ENCODE measurements at places on chromosomes 11 and 22.

- DNase-seq, result peak; percentile 16
These were observed 171.3 kb downstream of the GRIK4 start for GRCh38 chr11:120682866-120683265.

DNA sequence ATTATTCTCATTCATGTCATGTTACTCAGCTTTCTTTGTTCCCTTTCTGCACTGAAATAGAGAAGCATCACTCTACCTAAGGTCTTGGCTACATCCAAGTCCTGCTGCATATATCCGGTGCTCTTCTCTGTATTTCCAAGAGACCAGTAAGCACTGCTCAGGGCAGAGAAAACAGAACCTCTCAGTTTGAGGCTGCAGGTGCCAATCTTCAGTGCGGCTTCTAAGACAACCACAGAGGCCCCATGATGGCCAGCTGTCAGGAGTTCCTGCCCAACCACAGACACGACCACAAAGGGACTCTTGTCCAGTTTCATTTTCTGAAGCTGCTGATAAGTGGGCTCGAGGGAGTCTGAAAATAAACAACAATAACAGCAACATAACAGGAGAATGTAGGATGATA, 378.4 kb upstream of the PITPNB start:
- no peak for DNase-seq

- DNase-seq, result peak; percentile 22
These were observed 10.3 kb downstream of the SYT13 start for GRCh38 chr11:45275828-45276227.

DNA sequence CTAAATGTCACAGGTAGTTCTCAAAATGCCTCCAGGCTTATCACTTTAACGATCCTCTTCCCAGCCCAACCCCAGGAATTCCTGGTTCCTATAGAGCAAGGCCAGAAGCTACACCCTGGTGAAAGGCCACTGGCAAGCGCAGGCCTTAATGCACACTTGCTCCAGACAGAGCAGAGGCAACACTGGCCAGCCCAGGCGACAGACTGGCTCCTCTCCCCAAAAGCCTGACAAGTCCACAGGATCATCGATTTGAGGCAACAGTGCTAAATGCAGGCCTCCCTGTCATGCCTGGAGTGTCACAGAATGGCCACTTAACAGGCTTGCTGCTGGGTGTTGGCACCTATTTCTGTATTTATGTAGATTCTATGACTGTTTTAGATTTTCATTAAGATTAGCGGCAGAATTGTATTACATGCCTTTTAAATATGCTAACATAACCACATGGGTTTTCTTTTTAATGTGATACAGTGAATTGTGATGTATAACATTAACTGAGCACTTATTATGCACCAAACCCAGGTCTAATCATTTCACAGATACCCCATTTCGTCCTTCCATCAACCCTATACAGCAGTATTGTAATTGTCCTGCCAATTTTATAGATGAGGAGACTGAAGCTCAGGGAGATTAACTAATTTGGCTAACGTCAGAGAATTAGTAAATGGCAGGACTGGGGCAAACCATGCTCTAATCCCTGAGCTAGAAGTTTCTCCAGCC, 38.6 kb downstream of the PACSIN2 start:
- DNase-seq, result no peak

DNA sequence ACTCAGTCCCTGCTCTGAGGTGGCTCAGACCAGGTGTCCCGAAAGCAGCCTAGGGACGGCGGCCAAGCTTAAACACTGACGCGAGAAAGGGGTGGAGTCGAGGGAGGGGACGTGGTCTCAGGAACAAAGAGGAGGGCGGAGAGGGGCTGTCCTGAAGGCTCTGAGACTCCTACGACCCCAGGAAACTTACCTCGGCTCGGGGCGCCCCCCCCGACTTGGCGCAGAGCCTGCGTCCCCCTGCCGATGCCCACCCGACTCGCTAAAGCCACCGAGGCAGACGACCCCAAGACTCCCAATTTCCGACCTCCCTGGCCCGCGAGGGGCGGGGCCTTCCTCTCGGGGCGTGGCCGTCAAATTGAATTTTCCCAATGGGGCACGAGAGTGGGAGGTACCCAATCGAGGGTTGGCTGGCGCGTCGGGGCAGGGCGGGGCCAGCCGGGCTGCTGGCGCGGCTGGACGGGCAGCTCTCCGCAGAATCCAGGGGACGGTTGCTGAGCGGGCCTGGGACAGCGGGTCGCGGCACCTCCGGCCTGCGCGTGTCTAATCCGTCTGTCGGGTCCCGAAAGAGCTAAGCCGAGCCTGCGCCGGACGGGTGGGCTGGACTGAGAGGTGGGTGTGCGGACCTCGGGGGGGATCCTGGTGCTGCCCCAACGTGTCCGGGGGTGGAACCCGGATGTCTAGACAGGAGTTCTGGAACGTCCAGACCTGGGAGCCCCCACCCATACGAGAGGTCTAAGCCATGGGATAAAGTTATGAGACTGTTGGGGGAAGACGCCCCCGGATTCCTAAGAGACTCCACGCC, at the start of gene SMTN:
SMTN (plus strand) TSS at position 471 of the 802 bp plus-strand sequence. CDS start 1,941 bp downstream, outside the sequence.
- peak; percentile 72 for DNase-seq

- no peak for DNase-seq
These were observed 8.0 kb downstream of the SYT7 start for GRCh38 chr11:61572913-61573312.

GRCh38 chr11:13277768-13278608, at the start of gene BMAL1:
TSS of gene BMAL1 (plus strand) at chr11:13277790. CDS start at chr11:13354309, 76,519 bp downstream.
- DNase-seq, result no peak

DNA sequence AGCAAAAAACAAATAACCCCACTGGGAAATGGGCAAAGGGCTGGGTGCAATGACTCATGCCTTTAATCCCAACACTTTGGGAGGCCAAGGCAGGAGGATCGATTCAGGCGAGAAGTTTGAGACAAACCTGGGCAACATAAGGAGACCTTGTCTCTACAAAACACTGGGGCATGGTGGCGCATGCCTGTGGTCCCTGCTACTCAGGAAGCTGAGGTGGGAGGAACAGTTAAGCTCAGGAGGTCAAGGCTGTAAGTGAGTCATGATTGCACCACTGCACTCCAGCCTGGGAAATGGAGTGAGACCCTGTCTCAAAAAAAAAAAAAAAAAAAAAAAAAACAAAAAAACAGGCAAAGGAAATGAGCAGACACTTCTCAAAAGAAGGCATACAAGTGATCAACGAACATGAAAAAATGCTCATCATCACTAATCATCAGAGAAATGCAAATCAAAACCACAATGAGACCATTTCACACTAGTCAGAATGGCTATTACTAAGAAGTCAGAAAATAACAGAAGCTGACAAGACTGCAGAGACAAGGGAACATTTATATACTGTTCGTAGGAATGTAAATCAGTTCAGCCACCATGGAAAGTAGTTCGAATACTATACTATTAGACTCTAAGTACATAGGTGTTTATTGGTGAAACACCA, 48.2 kb upstream of the SMCO4 start:
- DNase-seq, result no peak

DNA sequence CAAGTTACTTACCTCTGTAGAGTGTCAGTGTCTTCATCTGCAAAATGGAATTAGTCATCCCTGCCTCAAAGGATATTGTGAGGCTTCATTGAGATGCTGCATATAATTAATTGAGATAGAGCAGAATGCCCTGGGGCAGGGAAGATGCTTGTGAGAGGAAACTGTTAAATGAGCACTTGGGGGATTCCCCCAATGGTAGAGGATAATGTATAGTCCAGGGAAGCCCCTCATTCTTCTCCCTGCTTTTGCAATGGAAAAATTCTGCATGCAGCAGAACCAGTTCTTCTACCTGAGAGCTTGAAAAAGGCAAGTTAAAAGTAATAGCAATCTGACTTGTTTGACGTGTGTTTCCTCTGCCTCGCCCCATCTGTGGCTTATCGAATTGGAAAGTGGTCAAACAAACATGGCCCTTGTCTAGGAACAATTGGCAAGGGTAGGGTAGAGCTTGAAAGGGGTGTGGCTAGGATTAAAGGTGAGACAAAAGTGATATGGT, 90.9 kb downstream of the NAV2 start:
- no peak for DNase-seq

GRCh38 chr22:31739795-31740201, 10.1 kb downstream of the PRR14L start:
- no peak for DNase-seq

Measured in fibroblast of skin of left quadriceps (primary cell).